ENCODE measurements at places on chromosomes 2 and 18. TPM values are rescaled to one million over a fixed set of nuclear protein-coding genes. Genes with fewer than 3 reads are reported as not detected.

EGR4 gene
- total RNA-seq: 0.36 TPM

NEMP2 gene
- 18.9 TPM for total RNA-seq

SAG gene
- not detected for total RNA-seq

SLC23A3 gene
- 2.6 TPM for total RNA-seq

EDAR gene
- total RNA-seq: 5.5 TPM

MARCO gene
- 0.22 TPM for total RNA-seq

TYMS gene
- 60.8 TPM for total RNA-seq

SLC30A3 gene
- 3.1 TPM for total RNA-seq

UGT1A3 gene
- total RNA-seq: not detected

DNA sequence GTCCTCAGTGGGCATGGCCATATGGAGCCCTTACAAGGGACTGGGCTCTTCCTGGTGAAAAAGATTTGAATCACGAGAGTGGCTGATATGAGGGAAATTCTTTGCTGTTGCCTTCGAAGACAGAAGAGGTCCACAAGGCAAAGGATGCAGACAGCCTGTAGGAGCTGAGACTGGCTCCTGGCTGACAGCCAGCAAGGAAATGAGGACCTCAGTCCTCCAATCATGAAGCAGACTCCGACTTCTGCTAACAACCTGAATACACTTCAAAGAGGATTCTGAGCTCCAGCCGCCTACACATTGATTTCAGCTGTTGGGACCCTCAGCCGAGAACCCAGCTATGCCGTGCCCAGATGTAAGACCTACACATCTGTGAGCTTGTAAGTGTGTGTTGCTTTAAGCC lies 3.0 kb upstream of the ST8SIA5 start:
- DNase-seq: no peak
- H3K4me3 ChIP-seq: no peak overlapping the region
- H3K27ac ChIP-seq: no peak overlapping the region
- peaks cover 92% of the 10 kb centered on the region for H3K27me3 ChIP-seq
- no peaks in the 10 kb centered on the region for H3K36me3 ChIP-seq
- peaks cover 11% of the 10 kb centered on the region for H3K4me1 ChIP-seq

GRCh38 chr2:152611458-152612231 lies 105.6 kb downstream of the PRPF40A start:
- no peak overlapping the region for H3K27ac ChIP-seq
- peaks cover 36% of the 10 kb centered on the region for H3K36me3 ChIP-seq
- peaks cover 20% of the 10 kb centered on the region for H3K4me1 ChIP-seq

DNA sequence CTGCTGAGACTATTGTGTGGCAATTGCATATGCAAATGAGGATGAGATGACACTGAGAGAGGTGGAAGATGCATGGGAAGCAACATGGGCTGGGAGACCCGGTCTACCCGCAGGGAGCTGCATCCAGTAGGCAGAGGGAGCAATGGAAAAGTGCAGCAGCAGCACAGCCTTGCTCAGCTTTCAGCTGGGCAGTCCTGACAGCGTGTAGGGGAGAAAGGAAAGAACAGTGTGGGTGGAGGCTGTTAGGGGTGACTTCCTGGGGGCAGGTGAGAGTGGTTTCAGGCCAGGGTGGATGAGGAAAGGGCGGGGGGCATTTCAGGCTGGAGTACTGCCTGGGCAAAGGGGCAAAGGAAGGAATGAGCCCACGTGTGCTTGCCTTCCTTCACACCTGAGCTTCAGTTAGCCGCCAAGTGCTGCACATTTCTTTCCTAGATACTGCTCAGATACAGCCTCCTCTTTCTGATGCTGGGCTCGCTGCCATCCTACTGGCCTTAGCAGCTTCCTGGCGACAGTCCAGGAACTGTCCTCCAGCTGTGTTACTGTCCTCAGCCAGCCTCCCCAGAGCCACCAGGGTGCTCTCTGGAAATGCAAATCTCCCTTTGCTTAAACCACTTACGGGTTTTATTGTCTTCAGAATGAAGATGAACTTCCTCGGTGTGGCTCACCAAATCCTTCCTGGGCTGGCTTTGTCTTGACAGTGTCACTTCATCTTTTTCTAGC lies 276.3 kb downstream of the TSN start:
- peak; percentile 31 for DNase-seq
- no peaks in the 10 kb centered on the region for H3K36me3 ChIP-seq
- H3K4me1 ChIP-seq: peaks cover 38% of the 10 kb centered on the region
- H3K27me3 ChIP-seq: peaks cover 27% of the 10 kb centered on the region

DNA sequence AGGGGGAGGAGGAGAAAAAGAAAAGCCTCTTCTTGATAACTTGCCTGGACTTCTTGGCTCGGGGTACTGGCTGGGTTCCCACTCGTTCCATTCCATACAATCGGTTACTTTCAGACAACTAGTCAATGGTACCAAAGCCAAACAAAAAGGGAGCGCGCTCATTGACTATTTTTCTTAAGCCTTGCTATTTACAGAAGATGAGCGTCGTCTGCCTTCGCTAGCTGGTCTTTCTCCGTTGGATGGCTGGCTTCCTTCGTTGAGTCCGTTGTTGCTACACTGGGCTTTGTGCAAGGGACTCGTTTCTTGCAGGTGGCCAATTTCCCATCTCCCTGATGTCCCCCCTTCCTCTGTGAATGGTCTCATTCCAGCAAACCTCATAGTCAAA lies 260.4 kb downstream of the ZNF516 start:
- peaks cover 3% of the 10 kb centered on the region for H3K27me3 ChIP-seq
- no peak overlapping the region for H3K27ac ChIP-seq
- H3K36me3 ChIP-seq: peaks cover 9% of the 10 kb centered on the region
- no peak overlapping the region for H3K4me3 ChIP-seq

GRCh38 chr18:43847164-43848091 lies 570.1 kb upstream of the SYT4 start:
- peaks cover 22% of the 10 kb centered on the region for H3K4me1 ChIP-seq
- peak overlapping the region; percentile 6 for H3K4me3 ChIP-seq

DNA sequence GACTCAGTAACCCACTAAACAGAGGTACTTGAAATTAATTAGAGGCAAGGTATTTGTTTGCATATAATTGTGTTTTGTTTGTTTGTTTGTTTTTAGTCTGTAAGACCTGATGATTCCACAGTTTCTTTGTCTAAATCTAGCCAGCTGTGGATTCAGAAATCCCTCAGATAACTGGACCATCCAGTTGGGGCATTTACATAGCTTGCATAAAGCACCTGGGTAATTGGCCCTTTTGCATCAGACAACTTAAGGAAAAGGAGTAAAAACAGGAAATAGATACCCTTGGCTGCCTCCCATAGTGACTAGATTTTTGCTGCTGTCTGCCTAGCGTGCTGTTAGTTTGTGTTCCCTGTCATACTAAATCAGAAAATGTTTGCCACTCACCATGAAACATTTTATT lies 46.6 kb upstream of the XIRP2 start:
- no peak overlapping the region for H3K27ac ChIP-seq
- H3K27me3 ChIP-seq: no peaks in the 10 kb centered on the region
- H3K4me3 ChIP-seq: no peak overlapping the region
- no peak for DNase-seq
- H3K4me1 ChIP-seq: no peaks in the 10 kb centered on the region

DNA sequence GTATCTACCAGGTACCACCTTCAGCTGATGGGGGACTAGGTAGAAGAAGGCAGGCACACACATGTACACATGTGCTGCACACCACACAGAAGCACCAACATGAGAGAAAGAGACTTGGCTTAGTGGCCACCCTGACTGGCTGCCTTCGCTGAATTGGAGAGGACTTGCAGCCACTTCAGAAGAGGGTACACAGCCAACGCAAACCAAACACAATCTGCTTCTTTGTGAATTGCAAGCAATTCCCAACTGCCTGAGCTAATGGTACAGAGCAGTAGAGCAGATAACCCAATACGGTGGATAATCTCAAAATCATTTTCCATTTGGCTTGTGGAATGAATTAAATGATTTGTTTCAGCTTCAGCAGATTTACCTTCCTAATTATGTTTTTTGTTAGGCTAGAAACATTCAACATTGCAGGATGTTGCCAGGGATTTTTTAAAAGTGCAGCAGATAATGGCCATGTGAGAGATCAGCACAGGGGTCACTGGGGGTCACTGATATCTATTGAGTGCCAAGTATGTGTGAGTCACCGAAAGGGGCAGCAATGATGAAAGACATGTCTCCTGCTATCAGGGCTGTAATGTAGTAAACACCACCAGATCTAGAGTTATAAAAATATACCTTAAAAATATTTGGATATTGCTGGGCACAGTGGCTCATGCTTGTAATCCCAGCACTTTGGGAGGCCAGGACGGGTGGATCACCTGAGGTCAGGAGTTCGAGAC lies 652.6 kb downstream of the BCL11A start:
- H3K27me3 ChIP-seq: no peaks in the 10 kb centered on the region
- H3K36me3 ChIP-seq: no peaks in the 10 kb centered on the region
- no peak for DNase-seq
- H3K4me1 ChIP-seq: peaks cover 16% of the 10 kb centered on the region

DNA sequence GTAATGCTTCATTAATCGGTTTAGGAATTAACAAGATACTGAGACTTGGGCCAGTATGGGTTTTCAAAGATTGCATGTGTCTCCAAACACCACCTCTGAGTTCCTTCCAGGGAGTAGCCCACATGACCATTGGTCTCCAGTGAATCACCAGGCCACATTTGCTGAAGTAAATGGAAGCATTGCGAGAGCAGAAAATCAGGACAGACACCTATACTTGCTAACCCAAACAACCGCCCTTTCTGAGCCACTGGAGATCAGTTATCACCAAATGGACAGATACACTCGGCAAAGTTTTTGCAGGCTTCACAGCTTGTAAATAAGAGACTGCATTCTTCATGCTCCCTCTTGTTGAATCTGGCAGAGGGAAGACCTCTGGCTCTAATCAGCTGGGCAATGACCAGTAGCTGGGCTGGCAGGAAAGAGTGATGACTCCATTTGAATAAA lies 40.9 kb downstream of the GATA6 start:
- peaks cover 3% of the 10 kb centered on the region for H3K36me3 ChIP-seq
- no peaks in the 10 kb centered on the region for H3K27me3 ChIP-seq
- peaks cover 45% of the 10 kb centered on the region for H3K4me1 ChIP-seq
- no peak overlapping the region for H3K4me3 ChIP-seq
- no peak for DNase-seq

DNA sequence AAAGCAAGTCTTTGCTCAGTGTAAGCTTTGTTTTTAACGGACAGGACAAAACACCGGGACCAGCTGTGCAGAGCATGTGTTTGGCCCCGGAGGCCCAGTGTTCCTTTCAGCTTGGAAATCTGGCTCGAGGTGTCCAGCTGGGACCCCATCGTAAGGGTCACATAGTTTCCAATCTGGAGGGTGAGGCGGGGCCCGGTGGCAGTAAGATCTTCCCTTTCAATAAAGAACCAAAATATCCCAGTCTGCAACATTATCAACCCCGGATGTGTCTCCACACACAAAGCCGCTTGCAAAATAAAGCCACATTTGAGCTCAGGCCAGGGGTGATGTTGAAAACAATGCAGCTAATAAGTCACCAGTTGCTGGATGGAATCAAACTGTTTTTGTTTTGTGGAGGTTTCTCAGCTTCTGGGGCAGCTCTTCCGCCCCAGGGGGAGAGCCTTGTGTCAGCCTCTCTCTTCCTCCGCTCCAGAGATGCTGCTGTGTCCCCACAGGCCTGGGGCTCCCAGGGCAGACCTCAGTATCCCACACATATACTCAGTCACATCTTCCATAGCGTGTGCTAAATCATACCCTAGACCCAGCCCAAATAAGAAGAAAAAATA lies 138.6 kb upstream of the GLI2 start:
- H3K27ac ChIP-seq: no peak overlapping the region
- DNase-seq: no peak
- peaks cover 4% of the 10 kb centered on the region for H3K4me1 ChIP-seq
- no peak overlapping the region for H3K4me3 ChIP-seq
- peaks cover 5% of the 10 kb centered on the region for H3K27me3 ChIP-seq
- no peaks in the 10 kb centered on the region for H3K36me3 ChIP-seq

GRCh38 chr2:228681426-228681825 lies 499.9 kb upstream of the SPHKAP start:
- H3K27ac ChIP-seq: no peak overlapping the region
- H3K36me3 ChIP-seq: no peaks in the 10 kb centered on the region
- H3K4me3 ChIP-seq: no peak overlapping the region
- H3K4me1 ChIP-seq: no peaks in the 10 kb centered on the region
- no peak for DNase-seq
- H3K27me3 ChIP-seq: peaks cover 5% of the 10 kb centered on the region

- peak overlapping the region; percentile 75 for H3K27ac ChIP-seq
- no peak for DNase-seq
- peak overlapping the region; percentile 78 for H3K4me3 ChIP-seq
Measured at GRCh38 chr18:3499501-3499900, 49.5 kb downstream of the TGIF1 start.

DNA sequence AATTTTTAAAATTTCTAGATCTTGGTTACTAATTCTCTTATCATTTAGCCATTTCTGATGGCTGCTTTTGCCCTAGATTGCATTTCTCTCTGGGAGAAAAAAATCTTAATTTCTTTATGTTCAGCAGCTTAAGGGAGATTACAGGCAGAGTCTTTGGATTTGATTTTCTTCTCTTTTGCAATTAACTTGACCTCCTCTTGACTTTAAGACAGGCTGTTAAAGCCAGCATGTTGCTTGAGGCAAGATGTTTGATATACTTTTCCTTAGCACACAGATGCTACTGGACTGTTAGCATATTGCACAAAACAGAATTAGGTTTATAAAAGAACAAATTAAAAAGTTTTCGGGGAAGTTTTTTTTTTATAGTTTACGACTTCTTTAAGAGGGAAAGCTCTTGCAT lies 50.0 kb downstream of the XRCC5 start:
- H3K27ac ChIP-seq: peak overlapping the region; percentile 44
- H3K4me1 ChIP-seq: peaks cover 3% of the 10 kb centered on the region
- H3K36me3 ChIP-seq: peaks cover 31% of the 10 kb centered on the region
- no peak for DNase-seq

DNA sequence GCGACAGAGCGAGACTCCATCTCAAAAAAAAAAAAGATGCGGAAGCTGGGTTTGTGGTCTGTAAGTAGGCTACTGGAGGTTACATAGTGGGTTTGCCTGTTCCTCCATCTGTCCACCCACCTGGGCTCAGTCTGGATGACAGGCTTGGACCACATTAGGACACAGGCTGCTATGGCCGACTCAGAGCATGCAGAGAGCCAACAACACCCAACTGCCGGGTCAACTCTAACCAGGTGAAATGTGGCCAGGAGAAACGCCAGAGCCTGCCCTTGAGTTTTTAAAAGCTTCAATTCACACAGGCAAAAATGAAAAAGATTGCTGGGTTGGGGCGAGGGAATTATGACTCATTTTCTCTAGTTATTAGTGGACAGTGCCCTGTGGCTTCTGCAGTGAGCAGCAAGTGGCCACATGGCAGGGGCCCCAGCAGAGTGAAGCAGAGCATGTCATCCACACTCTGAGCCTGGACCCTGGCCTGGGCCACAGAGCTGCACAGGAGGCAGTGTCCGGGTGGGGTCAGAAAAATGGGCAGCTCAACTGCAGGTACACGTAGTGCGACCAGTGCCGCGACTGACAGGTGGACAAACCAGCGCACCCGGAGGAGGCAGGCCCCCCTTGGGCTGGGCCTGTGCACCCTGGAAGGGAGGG lies 67.4 kb downstream of the BIN1 start:
- H3K4me3 ChIP-seq: no peak overlapping the region
- no peak for DNase-seq
- no peaks in the 10 kb centered on the region for H3K36me3 ChIP-seq
- no peaks in the 10 kb centered on the region for H3K27me3 ChIP-seq
- no peak overlapping the region for H3K27ac ChIP-seq

DNA sequence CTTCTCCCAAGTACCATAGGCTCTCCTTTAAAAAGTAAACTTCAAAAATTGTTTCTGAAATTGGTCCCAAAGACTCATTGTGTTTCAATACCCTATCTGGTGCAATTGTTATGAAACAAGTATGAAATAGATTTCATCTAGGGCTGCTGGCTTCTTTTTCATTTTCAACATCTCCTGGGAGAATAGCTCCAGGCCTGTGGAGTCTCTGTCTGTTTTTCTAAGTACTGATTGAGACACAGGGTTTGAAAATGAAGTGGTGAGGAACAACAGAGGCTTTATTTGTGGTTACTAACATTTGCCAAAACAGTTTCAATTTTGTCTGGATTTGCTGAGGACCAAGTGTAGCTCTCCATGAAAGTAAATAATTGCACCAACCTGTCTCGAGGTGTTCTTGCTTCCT lies 315.9 kb upstream of the LRATD1 start:
- no peak overlapping the region for H3K27ac ChIP-seq
- peaks cover 1% of the 10 kb centered on the region for H3K27me3 ChIP-seq
- no peaks in the 10 kb centered on the region for H3K36me3 ChIP-seq
